ENCODE measurements at places on chromosomes 3 and 15.

GRCh38 chr3:73548436-73548835 is 76.3 kb downstream of the PDZRN3 start:
- DNase-seq, result no peak

DNA sequence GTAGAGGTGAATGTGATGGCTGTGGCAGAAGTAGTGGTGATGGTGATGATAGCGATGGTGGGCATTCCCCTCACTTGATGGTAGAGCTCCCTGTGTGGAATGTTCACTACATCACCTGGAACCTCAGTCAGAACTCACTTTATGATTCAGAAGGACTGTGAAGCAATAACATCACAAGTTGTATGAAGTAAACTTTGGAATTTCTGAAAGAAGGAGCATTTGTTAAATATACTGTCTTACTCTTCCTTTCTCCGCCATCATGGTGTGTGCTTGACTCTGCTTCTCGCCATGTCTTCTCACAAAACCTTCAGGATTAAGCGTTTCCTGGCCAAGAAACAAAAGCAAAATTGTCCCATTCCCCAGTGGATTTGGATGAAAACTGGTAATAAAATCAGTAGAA is at the start of gene PP2D1:
PP2D1 (minus strand) TSS at position 101 of the 400 bp plus-strand sequence. CDS start 192 bp downstream, outside the sequence.
- DNase-seq, result no peak

DNA sequence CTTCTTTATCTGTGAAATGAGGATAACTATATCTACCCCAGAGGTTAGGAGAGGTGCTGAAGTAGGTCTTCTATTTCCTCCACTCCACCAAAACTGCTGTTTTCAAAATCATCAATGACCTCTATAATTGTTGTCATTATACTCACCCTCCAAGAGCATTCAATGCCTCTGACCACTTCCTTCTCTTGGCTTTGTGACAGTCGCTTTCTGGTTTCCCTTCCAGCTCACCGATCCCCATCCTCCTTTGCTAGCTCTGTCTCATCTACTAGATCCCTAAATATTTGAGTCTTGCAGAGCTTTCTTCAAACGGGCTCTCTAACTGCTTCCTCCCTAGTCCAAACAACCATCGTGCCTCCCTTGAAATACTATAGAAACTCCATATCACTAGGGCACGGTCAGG is 153.5 kb downstream of the RPLP1 start:
- no peak for DNase-seq

GRCh38 chr3:130529486-130530215 is 12.7 kb downstream of the COL6A6 start:
- DNase-seq, result no peak

GRCh38 chr3:112979244-112979832 is 4.4 kb upstream of the CD200R1 start:
- DNase-seq, result no peak

GRCh38 chr3:99967796-99968195 is 146.5 kb downstream of the FILIP1L start:
- no peak for DNase-seq

DNA sequence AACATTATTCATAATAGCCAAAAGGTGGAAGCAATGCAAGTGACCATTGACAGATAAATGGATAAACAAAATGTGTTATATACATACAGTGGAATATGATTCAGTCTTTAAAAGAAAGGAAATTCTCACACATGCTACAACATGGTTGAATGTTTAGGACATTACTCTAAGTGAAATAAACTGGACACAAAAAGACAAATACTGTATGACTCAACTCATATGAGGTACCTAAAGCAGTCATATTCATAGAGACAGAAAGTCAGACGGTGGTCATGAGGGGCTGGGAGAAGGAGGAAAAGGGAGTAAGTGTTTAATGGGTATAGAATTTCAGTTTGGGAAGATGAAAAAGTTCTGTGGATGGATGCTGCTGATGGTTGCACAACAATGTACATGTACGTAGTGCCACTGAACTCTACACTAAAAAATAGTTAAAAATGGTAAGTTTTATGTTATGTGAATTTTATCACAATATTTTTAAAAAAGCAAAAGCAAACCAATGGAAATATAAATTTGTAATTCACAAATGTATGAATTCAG is 5.3 kb downstream of the TXNRD3 start:
- no peak for DNase-seq

DNA sequence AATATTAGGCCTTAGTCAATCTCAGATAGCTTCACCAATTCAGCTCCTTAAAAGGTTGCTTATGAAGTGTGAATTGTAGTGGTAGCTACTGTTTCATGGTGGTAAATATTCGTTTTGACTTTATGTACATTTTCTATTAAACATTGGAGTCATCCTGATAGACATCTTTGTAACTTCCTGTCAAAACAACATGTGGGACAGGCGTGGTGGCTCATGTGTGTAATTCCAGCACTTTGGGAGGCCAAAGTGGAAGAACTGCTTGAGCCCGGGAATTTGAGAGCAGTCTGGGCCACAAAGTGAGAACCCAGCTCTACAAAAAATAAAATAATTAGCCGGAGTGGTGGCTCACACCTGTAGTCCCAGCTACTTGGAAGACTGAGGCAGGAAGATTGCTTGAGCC is 2.0 kb upstream of the TRIM59 start:
- DNase-seq, result no peak

DNA sequence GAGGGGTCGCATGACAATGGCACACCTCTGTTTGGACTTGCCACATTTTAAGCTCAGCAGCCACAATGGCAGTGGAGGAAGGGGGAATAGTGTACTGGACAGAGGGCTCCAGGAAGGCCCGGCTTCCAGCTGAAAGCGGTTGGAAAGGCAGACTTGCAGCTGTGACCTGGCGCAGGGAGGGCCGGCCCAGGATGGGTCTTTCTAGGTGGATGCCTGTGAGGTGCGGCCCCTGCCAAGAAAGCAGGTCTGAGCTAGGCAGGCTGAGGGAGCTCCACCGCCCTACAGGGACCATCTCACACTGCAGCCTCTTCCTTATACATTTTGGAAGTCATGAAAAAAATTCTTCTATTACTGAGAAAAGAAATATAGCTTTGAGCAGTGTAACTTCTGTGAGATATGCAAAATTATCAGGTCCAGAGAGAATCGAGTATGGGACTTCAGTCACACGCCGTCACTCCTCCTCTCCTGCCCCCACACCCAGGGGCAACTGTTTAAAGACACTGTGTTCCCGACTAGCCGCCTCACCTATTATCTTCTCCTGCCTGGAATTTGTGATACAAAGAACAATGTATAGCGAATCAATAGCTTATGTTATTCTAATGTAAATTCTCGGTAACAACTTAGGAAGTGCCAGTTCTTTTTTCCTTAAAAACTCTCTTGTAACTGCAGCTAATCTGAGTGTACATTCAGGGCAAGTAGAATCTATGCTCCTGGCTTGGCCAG is 331.0 kb downstream of the OCA2 start:
- DNase-seq, result no peak

GRCh38 chr3:1135194-1135593 is 42.4 kb downstream of the CNTN6 start:
- no peak for DNase-seq

GRCh38 chr3:141051443-141052200 is 475 bp downstream of the SPSB4 start:
- no peak for DNase-seq

Data from stimulated activated CD8-positive, alpha-beta memory T cell treated with anti-CD3 and anti-CD28 coated beads, Interleukin-4, amount 100 ng/mL, for 4 hours (primary cell).